ENCODE measurements at places on chromosomes 13 and 19. TPM values are rescaled to one million over a fixed set of nuclear protein-coding genes. Genes with fewer than 3 reads are reported as not detected.

DNA sequence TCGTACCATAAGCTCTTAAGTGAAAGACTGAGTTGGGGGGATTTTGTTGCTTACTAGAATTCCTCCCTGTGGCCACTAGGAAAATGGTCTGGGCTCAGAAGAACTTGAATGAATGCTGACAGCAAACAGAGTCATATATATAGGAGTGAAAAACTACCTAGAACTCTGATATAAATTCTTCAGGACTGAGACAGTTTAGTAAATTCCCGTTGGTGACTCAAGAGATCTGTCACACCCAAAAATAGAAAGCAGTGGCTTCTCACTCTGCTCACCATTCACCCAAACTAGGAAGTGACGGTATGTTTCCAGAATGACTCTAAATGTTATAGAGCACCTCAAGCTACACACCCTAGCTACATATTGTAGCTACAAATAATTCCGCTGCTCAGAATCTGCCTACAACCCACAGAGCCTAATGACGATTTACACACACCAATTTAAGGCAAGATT is 116.2 kb downstream of the TBC1D4 start:
- peak; percentile 41 for DNase-seq
- H3K27ac ChIP-seq: peak overlapping the region; percentile 79
- H3K4me1 ChIP-seq: peaks cover 44% of the 10 kb centered on the region
- peak overlapping the region; percentile 24 for H3K4me3 ChIP-seq
- H3K36me3 ChIP-seq: no peaks in the 10 kb centered on the region

- H3K27me3 ChIP-seq: no peaks in the 10 kb centered on the region
- H3K36me3 ChIP-seq: peaks cover 20% of the 10 kb centered on the region
These were observed 29.7 kb downstream of the GPX4 start for GRCh38 chr19:1133471-1133929.

GRCh38 chr19:3098515-3099346 is 4.6 kb downstream of the GNA11 start:
- no peak overlapping the region for H3K27ac ChIP-seq

DNA sequence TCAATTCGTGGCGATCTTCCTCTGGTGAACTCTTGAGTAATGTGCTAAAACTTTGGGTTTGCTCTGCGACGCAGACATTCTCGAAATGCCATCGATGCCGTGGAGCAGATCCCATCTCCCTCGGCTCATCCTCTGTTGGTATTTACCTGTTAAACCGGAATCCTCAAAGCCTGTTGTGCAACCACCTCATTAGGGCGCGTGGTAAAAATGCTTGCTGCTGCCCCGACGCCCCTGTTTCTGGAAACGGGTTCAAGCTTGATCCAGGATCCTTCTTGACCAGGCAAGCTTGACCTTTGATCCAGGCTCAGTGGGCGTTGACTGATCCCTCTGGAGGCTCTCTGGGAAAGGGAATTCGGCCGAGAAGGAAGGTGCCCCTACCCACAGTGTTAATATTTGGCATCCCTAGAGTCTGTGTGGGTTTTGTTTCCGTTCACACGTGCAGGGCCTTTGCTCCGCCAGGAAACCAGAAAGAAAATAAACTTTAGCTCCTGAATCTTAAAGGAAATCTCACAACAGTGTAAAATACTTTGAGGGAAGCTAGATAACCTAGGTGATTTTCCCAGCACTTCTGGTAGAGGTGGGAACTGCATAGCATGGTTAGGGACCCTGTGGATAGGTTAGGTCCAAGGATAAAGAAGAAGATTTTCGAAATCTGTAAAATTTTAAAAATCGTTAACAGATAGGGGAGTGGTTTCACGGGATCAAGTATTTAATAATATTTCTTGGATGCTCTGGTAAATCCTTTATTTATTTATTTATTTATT is 1.1 kb downstream of the LSM14A start:
- peak overlapping the region; percentile 99 for H3K27ac ChIP-seq
- peak; percentile 33 for DNase-seq
- peak overlapping the region; percentile 88 for H3K4me3 ChIP-seq
- H3K27me3 ChIP-seq: no peaks in the 10 kb centered on the region
- H3K4me1 ChIP-seq: peaks cover 47% of the 10 kb centered on the region

GRCh38 chr13:106555631-106556328 is 12.2 kb downstream of the ARGLU1 start:
- no peak overlapping the region for H3K4me3 ChIP-seq
- H3K4me1 ChIP-seq: peaks cover 40% of the 10 kb centered on the region
- H3K27ac ChIP-seq: peak overlapping the region; percentile 2
- DNase-seq: no peak

- no peak overlapping the region for H3K27ac ChIP-seq
- H3K27me3 ChIP-seq: peaks cover 10% of the 10 kb centered on the region
- peaks cover 10% of the 10 kb centered on the region for H3K4me1 ChIP-seq
- H3K4me3 ChIP-seq: no peak overlapping the region
- no peak for DNase-seq
- H3K36me3 ChIP-seq: no peaks in the 10 kb centered on the region
These were observed 3.2 kb downstream of the LILRA5 start for GRCh38 chr19:54309811-54310210.

GRCh38 chr19:39481229-39481545 is 549 bp downstream of the TIMM50 start:
- peak overlapping the region; percentile 95 for H3K4me3 ChIP-seq
- peaks cover 24% of the 10 kb centered on the region for H3K4me1 ChIP-seq
- H3K27me3 ChIP-seq: no peaks in the 10 kb centered on the region
- peaks cover 27% of the 10 kb centered on the region for H3K36me3 ChIP-seq

The SCGB2B2 gene
- total RNA-seq: 0.41 TPM

DNA sequence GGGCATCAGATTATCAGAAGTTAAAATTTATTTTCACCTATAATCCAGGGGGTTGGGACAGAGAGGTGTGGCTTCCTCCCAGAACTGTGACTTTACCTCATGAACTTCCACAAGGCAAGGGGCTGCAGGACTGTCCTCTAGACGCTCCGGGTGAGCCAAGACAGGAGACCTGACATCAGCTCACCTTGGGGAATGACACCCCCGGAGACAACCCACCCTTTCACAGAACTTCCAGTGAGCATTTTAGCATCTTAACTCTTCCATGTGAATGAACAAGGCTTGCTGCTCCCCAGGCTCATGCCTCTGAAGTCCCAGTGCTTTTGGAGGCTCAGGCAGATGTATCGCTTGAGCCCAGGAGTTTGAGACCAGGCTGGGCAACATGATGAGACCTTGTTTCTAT is 29.4 kb upstream of the TFDP1 start:
- H3K36me3 ChIP-seq: peaks cover 2% of the 10 kb centered on the region
- no peaks in the 10 kb centered on the region for H3K4me1 ChIP-seq
- no peak overlapping the region for H3K4me3 ChIP-seq
- DNase-seq: no peak
- no peak overlapping the region for H3K27ac ChIP-seq
- no peaks in the 10 kb centered on the region for H3K27me3 ChIP-seq

The KLK3 gene
- not detected for total RNA-seq

GRCh38 chr19:52898101-52898500 is 666 bp upstream of the ZNF320 start:
- H3K4me1 ChIP-seq: peaks cover 25% of the 10 kb centered on the region
- H3K36me3 ChIP-seq: peaks cover 25% of the 10 kb centered on the region
- H3K27ac ChIP-seq: peak overlapping the region; percentile 85
- no peak for DNase-seq
- no peaks in the 10 kb centered on the region for H3K27me3 ChIP-seq

DNA sequence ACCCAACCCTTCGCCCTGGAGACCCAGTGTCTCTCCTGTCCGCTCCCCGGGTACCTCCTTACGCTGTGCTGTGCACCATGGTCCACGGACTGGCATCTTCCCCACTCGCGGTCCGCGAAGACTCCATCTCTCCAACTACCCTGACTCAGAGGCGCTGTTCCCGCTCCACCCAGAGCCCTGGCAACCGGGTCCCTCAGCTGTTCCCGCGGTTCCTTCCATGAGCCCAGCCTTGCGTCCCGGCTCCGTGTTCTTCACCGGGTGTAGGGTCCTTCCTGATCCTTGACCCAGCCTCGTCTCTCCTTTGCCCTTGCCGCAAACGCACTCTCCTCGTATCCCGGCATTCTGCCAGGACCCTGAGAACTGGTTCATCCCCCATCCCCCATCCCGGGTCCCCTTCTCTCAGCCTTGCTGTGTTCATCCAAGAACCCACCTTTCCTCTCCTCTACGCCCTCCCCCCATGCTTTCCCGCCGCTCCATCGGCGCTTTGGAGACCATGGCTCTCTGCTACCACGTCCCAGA is 664 bp downstream of the ICAM5 start:
- peaks cover 67% of the 10 kb centered on the region for H3K27me3 ChIP-seq
- H3K4me3 ChIP-seq: peak overlapping the region; percentile 66
- peaks cover 69% of the 10 kb centered on the region for H3K4me1 ChIP-seq
- H3K27ac ChIP-seq: no peak overlapping the region

The NKPD1 gene
- total RNA-seq: 0.11 TPM

The APOC1 gene
- 2.8 TPM for total RNA-seq

- no peak overlapping the region for H3K27ac ChIP-seq
- peaks cover 3% of the 10 kb centered on the region for H3K36me3 ChIP-seq
- no peaks in the 10 kb centered on the region for H3K4me1 ChIP-seq
- no peaks in the 10 kb centered on the region for H3K27me3 ChIP-seq
- no peak for DNase-seq
These were observed 67.3 kb downstream of the ZAR1L start for GRCh38 chr13:32247887-32248286.

DNA sequence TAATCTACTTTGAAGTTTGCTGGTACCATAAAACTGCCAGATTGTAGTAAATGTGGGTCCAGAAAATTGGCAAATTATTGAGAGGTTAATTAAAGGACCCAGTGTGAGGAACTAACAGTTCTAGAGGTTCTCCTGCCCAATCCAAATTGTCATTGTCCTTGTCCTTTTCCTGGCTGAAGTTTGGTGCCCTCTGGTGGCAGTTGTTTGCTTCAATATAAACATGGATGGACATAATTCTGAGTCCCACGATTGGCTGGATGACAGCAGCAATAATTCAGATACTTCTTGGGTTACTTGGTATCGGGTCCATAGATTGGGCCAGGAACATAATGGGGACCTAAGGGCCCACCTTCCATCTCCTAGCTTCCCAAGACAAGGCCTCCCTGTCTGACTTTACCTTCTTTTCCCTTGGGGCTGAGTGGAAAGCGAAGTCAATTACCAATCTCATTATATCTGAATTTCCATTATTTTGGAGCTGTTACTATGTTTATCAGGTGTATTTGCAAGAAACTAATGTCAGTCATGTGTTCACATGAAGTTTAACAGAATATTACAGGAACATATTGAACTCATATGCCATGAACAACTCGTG is 33.8 kb upstream of the GARRE1 start:
- no peaks in the 10 kb centered on the region for H3K27me3 ChIP-seq
- DNase-seq: peak; percentile 81
- H3K27ac ChIP-seq: no peak overlapping the region
- H3K36me3 ChIP-seq: peaks cover 69% of the 10 kb centered on the region
- no peak overlapping the region for H3K4me3 ChIP-seq
- peaks cover 59% of the 10 kb centered on the region for H3K4me1 ChIP-seq

The KLK12 gene
- not detected for total RNA-seq

- peaks cover 7% of the 10 kb centered on the region for H3K4me1 ChIP-seq
- H3K27ac ChIP-seq: no peak overlapping the region
- DNase-seq: no peak
These were observed 14.5 kb downstream of the RFX2 start for GRCh38 chr19:6095760-6096159.

DNA sequence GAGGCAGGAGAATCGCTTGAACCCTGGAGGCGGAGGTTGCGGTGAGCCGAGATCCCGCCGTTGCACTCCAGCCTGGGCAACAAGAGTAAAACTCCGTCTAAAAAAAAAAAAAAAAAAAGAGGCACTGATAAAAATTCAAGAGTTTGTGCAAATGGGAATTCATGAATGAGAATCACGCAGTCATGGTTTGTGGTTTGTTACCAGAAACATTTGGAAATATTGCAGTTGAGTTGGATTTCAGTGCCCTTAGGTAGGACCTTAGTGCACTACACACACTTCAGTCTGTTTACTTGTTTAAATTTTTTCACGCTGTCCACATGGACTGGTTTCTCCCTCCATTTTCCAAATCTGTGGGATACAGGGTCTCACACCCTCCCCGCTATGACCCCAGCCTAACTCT is 28.4 kb downstream of the ZNF844 start:
- H3K4me3 ChIP-seq: peak overlapping the region; percentile 80
- DNase-seq: no peak
- H3K27ac ChIP-seq: peak overlapping the region; percentile 74

The LRRC4B gene
- not detected for total RNA-seq

GRCh38 chr19:46514589-46515289 is 19.1 kb upstream of the PNMA8B start:
- no peaks in the 10 kb centered on the region for H3K36me3 ChIP-seq
- no peak overlapping the region for H3K4me3 ChIP-seq
- H3K27ac ChIP-seq: no peak overlapping the region
- H3K27me3 ChIP-seq: peaks cover 21% of the 10 kb centered on the region
- no peak for DNase-seq

DNA sequence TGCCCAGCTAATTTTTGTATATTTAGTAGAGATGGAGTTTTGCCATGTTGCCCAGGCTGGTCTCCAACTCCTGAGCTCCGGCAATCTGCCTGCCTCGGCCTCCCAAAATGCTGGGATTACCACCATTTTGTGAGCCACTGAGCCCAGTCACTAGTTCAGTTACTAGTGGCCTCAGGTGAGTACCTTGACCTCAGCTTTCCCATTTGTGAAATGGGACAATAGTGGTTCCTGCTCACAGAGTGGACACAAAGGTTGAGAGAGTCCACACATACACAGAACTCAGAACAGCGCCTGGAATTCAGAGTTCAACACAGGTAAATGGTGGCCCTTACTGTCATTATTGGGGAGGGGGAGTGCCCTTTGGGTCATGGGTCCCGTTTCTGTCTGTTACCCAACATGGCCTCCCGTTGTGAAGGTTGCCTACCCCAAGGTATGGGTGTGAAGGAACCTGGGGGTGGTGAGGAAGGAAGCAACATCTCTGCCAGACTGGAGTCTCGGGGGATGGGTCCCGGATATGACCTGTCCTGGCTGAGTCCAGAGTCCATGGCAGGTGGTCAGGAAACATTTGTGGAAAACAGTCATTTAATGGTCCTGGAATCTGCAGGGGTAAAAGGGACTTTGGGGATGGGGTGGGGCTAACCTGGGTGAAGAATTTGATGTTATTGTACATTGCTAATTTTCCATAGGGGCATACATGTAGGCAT is 11.7 kb upstream of the IRGC start:
- H3K4me1 ChIP-seq: peaks cover 21% of the 10 kb centered on the region
- peaks cover 4% of the 10 kb centered on the region for H3K36me3 ChIP-seq
- peaks cover 6% of the 10 kb centered on the region for H3K27me3 ChIP-seq
- H3K27ac ChIP-seq: no peak overlapping the region

The ADGRE3 gene
- 0.11 TPM for total RNA-seq

All from activated CD4-positive, alpha-beta T cell treated with anti-CD3 and anti-CD28 coated beads for 36 hours (primary cell).